NCI-H1436 treated with DMSO at 0.1 percent for 48 hours (cell line): ENCODE measurements at places on chromosomes 2 and 18.

DNA sequence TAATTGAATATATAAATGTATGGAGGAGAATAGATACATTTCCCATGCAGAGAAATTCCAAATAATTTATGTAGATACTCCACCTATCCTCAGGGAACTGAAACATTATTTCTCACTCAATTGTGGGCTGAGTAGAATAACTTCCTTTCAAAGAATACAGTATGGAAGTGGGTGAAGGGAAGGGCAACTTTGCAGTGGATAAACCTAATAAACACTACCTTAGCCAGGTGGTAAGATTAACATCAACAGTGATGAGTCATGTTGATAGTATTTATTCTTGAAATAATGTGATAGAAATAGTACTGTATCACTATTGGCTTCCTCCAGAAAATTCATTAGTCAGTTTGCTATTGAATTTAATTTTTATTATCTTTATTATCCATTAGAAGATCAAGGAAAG, 716.4 kb upstream of the CHAC2 start:
- no peak for DNase-seq

- DNase-seq = no peak
Measured at GRCh38 chr2:100334929-100335328, 12.6 kb upstream of the LONRF2 start.

GRCh38 chr2:100924520-100925451, 77.3 kb upstream of the RPL31 start:
- DNase-seq = no peak

- no peak for DNase-seq
Measured at GRCh38 chr2:19505-19904, 26.8 kb downstream of the FAM110C start.

DNA sequence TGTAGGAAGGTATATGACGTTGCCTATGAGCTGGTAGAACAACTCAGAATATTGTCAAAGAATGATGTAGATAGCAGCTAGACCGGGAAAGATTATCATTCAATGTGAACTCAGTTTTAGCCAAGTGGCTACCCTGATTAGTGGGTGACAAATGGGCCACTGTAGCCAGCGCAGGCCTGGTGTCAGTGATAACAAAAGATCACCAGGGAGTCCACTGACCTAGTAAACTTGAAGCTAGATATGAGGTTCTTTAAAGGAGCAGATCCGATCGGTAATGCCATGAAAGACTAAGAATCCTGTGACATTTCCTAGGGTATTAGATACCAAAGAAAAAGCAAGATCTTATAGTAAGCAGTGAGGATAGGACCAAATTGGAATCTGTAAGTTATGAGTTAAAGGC, 180.9 kb downstream of the GCA start:
- no peak for DNase-seq

DNA sequence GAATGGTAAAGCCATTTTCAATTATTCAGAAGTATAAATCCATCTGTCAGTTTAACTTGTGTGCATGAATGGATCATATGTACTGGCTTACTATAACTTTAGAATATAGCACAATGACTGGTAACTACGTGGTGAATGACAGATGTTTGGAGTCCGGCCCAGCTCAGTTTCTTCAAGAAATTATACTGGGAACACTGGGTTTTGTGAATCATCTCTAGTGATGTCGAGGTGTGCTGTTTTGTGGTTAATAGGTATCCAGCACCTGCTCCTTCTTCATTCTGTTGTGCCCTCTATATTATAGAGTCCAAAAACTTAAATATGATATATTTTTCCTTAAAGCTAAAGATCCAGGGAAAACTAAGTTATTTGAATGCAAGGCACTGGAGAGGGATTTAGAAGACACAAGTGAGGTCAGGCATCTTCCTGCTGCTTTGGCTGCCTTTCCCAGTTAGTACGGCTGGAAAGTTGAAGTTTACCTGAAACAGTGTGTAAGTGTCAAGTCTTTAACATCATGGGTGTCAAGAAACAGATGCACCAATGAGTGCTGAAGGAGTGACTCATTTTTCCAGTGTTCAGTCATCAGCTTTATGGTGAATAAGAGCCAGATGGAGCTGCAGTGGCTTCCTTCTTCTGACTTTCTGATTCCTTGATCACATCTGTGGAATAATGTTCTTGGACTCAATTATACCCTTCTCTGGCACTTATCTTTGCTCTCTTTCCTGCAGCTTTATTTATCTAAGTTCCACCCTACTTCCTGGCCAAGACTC, 1079.5 kb upstream of the CELF4 start:
- DNase-seq = no peak

DNA sequence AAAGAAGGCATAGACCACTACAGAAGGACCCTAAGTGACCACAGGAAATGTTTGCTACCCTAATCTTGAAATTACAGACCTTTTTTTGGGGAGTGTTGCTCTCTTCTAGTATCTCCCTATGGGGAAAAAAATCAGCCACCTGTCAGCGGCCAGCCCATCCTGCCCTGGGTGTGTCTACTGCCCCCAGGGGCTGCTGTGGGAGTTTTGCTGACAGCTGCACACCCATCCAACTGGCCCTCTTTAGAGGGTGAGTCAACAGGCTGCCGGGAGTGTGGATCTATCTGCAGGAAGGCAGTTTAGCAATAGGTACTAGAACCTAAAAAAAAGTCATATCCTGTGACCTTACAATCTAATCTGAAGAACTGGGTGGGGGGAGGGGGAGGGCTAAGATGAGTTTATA, 796 bp upstream of the DYSF start:
- DNase-seq = no peak

- no peak for DNase-seq
Measured at GRCh38 chr18:40925071-40925541, 1029.9 kb upstream of the PIK3C3 start.

GRCh38 chr2:189685540-189686229, 11.2 kb downstream of the ANKAR start:
- DNase-seq = no peak

DNA sequence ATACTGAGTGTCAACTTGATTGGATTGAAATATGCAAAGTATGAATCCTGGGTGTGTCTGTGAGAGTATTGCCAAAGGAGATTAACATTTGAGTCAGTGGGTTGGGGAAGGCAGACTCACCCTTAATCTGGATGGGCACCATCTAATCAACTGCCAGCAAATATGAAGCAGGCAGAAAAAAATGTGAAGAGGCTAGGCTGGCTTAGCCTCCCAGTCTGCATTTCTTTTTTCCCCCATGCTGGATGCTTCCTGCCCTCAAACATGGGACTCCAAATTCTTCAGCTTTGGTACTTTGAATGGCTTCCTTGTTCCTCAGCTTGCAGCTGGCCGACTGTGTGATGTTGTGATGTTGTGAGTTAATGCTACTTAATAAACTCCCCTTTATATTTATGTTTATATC, 577.4 kb downstream of the CPS1 start:
- no peak for DNase-seq

DNA sequence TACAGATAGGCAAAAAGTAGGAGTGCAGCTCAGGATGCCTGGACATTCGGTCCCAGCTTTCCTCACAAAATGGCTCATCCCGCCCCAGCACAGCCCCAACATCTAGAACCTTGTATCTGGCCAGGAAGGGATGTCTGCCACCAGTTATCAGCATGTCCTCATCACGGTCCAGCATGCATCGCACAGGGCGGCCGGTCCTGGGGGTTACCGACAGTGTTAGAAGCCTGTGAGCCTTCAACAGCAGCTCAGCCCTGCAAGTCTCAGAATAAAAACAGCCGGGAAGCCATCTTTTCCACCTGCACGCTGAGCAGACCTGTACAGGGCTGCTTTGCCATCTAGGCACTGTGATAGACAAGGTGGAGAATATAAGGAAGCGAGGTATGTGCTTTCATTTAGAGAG, 49.2 kb downstream of the XDH start:
- no peak for DNase-seq

DNA sequence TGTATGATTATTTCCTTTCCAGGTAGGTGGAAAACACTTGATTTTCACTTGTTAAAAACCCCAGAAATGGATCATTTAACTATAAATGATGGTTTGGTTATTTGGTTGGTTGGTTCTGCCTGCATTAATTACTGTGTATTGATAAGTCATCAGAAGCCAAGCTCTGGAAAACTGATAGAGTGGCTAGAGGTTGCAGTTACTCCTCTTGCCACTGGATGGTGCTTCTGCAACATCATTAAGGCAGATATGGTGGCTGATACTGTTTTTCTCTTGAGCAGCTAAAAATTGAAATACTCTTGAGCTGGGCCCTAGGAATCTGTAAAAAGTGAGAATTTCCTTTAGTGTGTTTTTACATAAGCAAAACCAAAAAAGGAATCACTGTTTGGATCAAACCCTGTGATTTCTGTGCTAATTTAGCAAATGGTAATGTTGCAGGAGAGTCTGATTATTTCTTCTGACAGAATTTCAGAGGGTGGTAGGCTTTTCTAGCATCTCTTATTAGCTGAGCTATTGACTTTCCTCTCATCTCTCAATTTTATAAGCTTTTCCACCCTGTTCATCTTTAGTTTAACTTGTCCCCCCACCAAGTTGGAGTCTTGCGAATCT, 54.3 kb downstream of the RAB10 start:
- no peak for DNase-seq

GRCh38 chr2:74919827-74920226, 38.6 kb upstream of the POLE4 start:
- no peak for DNase-seq

DNA sequence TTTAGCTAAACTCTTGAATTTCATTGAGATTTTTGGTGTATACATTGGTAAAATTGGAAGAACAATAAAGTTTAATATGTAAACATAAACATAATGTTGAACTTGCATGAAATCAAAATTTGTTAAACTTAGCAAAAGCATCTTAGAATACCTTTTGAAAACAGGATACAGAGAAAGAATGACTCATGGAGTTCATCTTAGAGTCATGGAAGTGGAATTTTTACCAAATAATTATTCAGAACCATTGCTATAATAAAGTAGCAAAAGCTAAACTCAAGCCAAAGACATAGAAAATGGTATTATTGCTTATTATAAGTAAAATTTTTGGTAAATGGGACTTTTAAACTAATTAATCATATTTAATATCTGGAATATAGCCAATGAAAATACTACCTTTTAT, 841.6 kb upstream of the SLC39A10 start:
- no peak for DNase-seq

DNA sequence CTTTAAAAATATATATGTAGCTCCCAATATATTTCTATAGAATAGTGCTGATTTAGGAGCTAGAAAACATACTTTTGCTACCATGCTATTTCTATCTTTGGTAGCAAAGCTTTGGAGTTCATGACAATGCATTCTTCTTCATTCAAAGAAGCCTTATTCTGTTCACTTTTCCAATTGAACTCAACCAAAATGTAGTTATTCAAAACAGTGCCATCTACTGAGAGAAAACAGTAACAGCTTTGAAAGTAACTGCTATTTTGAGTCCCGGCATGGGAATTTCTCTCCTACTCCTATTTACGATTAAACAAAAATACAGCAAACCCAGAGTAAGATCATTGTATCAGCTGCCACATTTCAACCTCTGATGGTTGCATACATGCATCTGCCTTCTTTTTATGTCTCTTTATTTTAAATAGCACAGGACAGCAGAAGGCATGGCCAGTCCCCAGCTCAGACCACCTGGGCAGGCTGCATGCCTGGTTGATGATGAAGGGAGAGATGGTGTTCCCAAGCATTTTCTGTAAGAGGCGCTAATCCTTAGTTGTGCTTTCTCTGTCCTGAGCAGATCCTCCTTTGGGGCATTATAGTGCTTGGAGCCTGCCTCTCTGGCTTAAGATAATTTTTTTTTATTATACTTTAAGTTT, 69.7 kb upstream of the SULT1C3 start:
- no peak for DNase-seq

DNA sequence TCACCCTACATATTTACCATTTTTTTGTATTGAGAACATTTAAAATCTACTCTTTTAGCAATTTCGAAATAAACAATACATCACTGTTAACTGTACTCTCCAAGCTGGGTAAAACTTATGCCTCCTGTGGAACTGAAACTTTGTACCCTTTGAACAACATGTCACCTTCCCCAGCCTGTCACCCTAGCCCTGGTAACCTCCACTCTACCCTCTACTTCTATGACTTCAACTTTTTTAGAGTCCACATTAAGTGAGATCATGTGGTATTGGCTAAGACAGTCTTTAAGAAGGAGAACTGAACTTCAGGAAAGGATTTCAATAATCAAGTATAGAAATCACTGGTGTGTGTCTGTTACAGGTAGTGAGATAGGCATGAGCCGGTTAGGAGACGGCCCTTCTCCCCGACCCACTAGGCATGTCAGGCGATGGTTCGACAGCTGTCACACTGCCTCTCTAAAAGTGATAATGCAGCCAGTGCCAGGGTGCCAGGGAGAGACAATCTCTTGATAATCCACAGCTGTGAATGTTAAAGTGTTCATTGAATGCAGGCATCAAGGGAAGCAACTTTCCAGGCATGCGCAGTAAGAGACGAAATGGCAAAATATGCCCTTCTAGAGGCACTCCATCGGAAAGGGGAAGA, 74.6 kb upstream of the RNF152 start:
- no peak for DNase-seq

- no peak for DNase-seq
Measured at GRCh38 chr2:154228566-154229280, 357.0 kb downstream of the GALNT13 start.

DNA sequence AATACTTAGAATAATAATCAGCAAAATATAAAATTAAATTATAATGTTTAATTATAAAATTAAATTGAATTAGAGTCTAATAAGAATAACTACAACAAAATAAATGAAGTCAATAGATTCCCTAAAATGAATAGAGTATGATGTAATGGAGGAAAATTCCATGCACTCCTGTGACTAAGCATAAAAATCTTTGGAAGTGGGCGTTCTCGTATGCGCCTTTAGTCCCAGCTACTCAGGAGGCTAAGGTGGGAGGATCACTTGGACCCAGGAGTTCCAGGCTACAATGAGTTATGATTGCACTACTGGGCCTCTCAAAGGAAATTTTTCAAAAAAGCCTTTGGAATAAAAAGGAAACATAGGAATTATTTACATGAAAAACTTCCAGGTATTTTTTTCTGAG, 955.4 kb upstream of the POU3F3 start:
- no peak for DNase-seq
